ENCODE measurements at places on chromosomes 5 and 9. TPM values are rescaled to one million over a fixed set of nuclear protein-coding genes. Genes with fewer than 3 reads are reported as not detected.

Gene BNIP1
- total RNA-seq: 17.4 TPM

Gene C1QTNF3
- total RNA-seq: 0.59 TPM

Gene CCDC183
- 0.39 TPM for total RNA-seq

Gene SLC28A3
- 0.64 TPM for total RNA-seq

Gene IFNA13
- total RNA-seq: not detected

Gene C7
- total RNA-seq: not detected

Gene OBP2B
- total RNA-seq: not detected

Gene ABITRAM
- 11.0 TPM for total RNA-seq

Gene ABCA1
- 15.6 TPM for total RNA-seq

Gene C9orf153
- not detected for total RNA-seq

Gene BARX1
- total RNA-seq: not detected

Gene PCDHGA2
- total RNA-seq: 3.3 TPM

Gene SUSD1
- total RNA-seq: 8.6 TPM

Gene CCNB1
- total RNA-seq: 199 TPM

Gene HDHD3
- 3.8 TPM for total RNA-seq

Gene KCNV2
- total RNA-seq: not detected

Gene NTRK2
- 0.83 TPM for total RNA-seq

Gene ARL14EPL
- total RNA-seq: not detected

Gene FAM114A2
- 30.3 TPM for total RNA-seq

Gene PAPPA
- total RNA-seq: 11.0 TPM

Gene SAPCD2
- 15.8 TPM for total RNA-seq

Gene SLC45A2
- not detected for total RNA-seq

Gene PHF24
- not detected for total RNA-seq

Gene SMIM33
- total RNA-seq: not detected

Gene PAX5
- not detected for total RNA-seq

Gene PDLIM4
- total RNA-seq: 1.6 TPM

Gene CBY3
- total RNA-seq: not detected

Gene MRPL41
- 61.9 TPM for total RNA-seq

Gene AK8
- not detected for total RNA-seq

Measured in HFFc6 (cell line).